BJ (cell line): ENCODE measurements at places on chromosomes 1 and 21.

DNA sequence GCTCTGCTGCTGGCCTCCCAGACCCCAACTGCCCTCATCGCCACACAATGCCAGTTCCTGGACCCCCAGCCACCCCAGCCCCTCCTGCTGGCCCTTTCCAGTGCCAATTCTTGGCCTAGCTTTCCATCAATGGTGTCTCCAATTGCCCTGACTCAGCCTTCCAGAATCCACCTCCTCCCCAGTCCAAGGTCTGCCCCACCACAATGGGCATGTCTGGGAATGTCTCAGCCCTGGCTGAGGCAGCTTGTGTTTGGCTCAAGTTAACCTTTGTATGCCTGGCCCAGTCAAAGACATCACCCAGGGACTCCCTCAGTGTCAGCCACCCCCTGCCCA is 16.4 kb downstream of the ALDH4A1 start:
- no peak for DNase-seq

GRCh38 chr1:186715887-186716809 is 35.9 kb upstream of the PTGS2 start:
- peak; percentile 3 for DNase-seq

- DNase-seq = no peak
These were observed 9.1 kb downstream of the TLR5 start for GRCh38 chr1:223133824-223134435.

GRCh38 chr1:225713281-225713680 is 60.4 kb upstream of the ENAH start:
- no peak for DNase-seq

GRCh38 chr1:110604586-110605148 is 1.5 kb downstream of the KCNA2 start:
- no peak for DNase-seq
